ENCODE measurements at places on chromosomes 7 and 10. TPM values are rescaled to one million over a fixed set of nuclear protein-coding genes. Genes with fewer than 3 reads are reported as not detected.

DNA sequence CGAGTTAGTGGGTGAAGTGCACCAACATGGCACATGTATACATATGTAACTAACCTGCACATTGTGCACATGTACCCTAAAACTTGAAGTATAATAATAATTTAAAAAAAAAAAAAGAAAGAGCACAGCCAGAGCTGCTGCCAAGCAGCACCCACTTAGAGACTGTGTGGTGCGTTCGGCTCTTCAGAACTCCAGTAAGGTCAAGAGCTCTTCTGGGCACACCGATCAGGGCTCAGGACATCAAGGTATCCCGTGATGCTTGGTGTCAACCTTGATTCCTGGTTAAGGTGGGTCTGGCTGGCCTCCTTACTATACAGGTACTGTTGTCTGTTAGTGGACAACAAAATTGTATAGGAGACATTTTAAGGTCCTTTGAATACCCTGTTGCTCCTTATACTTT is 385.7 kb upstream of the AKR1E2 start:
- no peak for DNase-seq

DNA sequence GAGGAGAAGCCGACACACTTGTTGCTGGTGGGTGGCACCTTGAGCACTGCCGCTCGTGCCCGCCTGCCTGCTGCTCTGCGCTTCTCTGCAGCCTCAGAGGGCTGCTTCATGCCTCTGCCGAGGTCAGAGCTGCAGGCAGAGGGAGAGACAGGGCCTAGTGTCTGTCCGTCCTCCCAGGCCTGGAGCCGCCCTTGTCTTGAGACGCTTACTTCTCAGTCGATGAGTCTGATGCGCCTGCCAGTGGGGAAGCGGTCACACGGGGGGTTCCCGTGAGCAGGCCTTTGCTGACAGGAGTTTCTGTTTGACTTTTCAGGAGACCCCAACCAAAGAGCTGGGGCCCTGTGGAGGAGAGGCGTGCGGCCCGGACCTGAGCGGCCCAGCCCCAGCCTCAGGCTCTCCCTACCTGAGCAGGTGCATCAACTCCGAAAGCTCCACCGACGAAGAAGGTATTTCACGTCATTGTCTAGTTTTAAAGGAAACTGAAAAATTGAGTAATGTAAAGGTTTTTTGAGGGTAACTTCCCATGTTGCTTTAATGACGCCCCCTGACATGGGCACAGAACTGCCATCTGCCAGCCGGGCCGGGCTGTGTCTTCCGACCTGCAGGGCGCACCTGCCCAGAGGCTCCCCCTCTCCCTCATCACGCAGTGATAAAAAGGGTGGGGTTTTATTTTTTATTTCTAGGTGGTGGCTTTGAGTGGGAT is 7.8 kb upstream of the BHLHA15 start:
- no peak for DNase-seq

- DNase-seq, result no peak
Measured at GRCh38 chr10:125392154-125392553, 231.8 kb upstream of the CTBP2 start.

GRCh38 chr7:38759028-38759427 is 127.9 kb upstream of the AMPH start:
- no peak for DNase-seq

DNA sequence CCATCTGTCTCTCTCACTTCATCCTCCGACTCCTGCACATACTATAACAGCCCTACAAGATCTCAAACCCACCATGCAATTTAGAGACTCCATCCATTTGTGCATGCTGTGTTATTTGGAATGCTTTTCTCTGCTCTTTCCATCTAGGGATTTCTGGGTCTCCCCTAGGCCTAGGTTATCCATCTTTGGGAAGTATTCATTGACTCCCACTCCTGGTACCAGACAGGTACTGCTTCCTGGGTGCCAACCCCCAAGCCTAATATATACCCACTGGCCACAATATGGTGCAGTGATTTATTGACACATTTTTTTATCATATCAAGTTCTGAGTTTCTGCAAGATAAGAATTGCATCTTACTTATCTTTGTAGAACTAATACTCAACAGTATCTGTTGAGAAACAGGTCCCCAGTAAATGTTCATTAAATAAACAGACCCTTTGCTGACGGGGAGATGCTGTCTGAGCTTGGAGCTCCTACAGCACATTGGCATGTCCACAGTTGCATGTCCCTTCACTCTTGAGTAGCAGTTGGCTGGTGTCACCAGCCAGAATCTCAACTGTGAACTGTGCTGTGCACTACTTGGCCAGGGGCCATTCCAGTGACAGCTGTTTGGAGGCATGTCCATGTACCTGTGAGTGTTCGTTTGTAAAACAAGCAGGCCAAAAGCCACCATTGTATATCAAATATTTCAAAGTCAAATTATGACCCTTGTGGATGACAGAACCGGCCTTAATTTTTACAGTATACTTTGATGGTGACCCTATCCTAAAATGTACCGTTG is 223.3 kb upstream of the NFE2L3 start:
- no peak for DNase-seq

- DNase-seq, result no peak
Measured at GRCh38 chr10:43122826-43123225, 15.4 kb upstream of the CSGALNACT2 start.

DNA sequence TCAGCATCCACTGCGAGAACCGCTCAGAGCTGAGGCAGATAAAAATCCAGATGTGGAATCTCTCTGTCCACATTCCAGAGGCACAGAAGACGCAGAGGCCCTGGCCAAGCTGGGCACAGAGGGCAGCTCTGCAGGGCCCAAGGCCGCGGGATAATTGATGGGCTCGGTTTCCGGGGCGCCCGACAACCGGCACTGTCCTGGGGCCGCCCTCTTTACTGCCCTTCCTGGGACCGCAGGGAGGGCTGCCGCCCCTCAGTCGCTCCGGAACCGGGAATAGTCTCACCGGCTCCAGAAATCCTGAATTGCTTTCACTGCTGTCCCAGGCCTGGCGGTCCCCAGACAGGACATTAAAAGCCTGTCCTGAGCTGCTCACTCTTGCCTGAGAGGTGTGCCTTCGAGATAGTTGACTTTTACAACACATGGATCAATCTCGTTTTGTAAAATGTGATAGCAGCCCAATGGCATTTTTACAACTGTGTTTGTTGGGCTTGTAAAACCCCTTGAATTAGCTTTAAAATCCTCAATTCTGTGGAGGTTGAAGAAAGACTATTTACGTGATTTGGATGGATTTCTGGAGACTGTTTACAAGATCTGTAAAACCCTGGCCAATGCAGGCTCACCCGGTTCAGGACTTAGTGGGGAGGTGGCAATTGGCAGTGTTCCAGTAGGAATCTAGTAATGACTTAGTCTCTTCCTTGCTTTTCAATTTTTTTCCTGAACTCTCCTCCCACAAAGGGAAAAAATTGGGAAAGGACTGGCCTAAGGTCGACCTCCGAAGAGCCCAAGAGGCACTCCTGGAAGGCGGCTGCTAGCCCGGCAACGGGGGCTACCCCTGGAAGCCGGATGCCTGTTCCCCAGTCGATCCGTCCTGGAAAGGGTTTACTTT is 1.4 kb upstream of the HOXA6 start:
- DNase-seq, result peak; percentile 51

DNA sequence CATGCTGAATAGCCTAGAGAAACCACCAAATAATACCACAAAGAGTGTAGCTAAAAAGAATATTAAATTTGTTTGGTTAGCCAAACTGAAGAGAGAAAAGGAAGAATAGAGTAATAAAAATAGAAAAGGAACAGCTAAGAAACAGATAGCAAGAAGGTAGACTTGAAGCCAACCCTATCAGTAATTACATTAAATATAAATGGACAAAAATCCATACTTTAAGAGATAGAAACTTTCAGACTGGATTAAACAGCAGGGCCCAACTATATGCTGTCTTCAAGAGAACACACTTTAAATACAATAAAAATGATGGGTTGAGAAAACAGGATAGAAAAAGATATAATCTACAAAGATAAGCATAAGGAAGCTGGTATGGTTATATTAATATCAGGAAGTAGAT is 31.2 kb downstream of the IL2RA start:
- DNase-seq, result no peak

DNA sequence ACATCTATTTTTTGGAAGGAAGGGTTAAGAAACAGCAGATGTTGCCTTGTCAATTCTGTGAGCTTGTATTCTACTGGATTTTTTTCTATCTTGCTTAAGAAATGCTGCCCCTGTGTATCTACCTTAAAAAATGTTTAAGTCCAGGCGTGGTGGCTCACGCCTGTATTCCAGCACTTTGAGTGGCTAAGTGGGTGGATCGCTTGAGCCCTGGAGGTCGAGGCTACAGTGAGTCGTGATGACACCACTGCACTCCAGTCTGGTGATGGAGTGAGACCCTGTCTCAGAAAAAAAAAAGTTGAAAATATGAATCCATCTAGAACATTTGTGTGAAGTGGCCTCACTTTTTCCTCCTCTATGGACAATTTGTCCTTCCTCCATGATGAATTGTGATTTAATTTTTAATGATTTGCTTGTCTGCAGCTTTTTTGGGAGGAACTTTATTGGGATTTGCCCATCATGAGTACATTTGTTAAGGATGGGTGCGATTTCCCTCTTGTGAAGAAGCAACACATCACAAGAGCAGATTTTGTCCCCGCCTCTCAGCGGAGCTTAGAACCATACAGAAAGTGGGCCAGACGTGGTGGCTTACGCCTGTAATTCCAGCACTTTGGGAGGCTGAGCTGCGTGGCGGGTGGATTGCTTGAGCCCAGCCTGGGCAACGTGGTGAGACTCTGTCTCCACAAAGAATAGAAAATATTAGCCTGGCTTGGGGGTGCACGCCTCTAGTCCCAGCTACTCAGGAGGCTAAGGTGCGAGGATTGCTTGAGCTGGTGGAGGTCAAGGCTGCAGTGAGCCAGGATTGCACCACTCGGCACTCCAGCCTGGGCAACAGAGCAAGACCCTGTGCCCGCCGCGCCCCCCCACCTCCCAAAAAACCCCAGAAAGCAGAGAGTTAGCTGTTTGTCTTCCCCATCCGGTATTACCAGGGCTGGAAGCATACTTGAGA is 57.7 kb downstream of the DNAJB6 start:
- DNase-seq, result peak; percentile 34

- DNase-seq, result no peak
Measured at GRCh38 chr10:50577681-50578350, 45.9 kb downstream of the SGMS1 start.

DNA sequence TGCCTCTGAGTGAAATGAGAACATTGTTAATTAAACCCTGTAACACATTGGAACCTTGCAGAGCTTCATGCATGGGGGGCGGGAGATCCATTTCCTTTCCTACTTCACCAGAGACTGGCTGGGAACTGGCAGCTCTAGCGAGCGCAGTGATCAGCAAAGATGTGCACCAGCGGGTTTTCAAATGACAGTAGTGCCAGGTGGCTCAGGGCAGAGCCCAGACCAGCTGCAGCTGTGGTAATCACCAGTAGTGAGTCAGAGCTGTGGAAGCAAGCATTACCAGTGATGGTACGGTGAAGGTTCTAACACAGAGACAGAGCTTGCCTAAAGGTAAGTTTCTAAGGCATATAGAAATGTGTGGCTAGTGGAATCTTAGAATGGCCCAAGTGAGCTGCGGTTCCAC is 1009.7 kb upstream of the CELF2 start:
- no peak for DNase-seq

DNA sequence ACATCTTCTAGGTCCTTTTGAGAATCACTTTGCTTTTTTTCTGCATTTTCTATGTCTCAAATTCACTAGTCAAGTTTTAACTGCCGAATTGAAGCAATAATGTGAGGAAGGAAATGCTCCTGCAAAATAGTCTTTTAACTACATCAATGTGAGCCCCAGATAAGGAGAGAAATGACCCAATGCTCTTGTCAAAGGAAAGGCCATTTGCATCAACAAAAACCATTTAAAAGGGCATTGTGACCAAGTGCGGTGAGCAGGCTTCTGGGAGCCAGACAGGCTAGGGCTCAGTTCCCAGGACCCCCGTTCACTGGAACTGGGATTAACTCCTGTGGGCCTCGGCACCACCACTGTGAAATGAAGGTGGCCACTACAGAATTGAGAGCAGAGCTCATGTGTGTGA is 127.9 kb upstream of the EEPD1 start:
- no peak for DNase-seq

DNA sequence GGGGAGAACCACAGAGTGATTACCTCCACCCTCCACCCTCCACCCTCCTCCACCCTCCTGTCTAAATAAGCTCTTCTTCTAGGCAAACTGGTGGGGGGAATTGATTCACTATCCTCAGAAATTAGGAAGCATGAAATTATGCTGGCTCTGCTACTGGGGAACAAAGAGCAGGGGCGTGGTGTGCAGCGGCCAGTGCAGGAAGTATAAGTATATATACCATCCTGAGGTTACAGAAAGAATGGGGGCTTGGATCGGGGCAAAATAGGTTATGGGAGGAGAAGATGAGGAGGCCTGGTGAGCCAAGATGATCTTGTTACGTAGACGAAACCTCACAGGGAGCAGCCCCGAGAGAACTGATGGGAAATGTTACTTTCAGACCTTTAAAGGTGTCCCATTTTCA is 49.1 kb downstream of the SYPL1 start:
- DNase-seq, result no peak

DNA sequence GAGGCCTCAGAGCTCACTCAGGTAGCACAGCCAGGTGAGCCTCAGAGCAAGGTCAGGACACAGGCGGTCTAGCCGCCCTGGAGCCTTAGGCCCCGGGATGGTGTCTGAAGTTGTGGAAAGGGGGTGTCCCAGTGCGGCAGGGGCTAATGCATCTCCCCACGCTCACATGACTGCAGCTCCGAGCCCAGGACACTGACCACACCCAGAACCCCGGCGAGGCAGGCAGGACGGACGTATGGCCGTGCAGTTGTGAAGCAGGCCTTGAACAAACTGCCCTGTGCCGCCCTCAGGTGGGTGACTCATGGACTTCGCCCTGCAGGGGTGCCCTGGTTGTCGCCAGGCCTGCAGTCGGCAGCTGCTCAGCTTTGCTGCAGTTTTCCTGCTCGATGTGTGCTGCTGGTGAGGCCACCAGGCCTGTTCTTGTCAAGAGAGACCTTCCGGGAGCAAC is 5.0 kb upstream of the PRKAR1B start:
- no peak for DNase-seq

- DNase-seq, result no peak
Measured at GRCh38 chr10:20908391-20908790, 11.3 kb upstream of the NEBL start.

DNA sequence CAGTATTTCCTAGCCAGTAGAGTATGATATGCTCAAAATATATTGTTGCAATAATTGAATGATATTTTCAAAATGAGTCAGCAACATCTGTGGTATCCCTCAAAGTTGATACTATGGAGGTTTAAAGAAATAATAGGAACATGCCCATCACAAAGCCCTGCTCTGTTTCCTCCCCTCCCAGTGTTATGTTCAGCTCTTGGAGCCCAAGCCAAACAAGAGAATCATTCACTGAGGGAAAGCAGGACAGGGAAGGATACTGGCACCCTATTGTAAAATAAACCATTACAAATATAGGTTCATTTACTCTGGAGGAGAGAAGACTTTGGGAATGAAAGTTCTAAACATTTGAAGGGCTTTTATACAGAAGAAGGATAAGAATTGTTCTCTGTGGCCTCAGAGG is 37.6 kb downstream of the SORCS3 start:
- no peak for DNase-seq

- no peak for DNase-seq
Measured at GRCh38 chr7:66078067-66078466, 2.4 kb downstream of the ASL start.

The PRSS37 gene
- not detected for total RNA-seq

The GRID2IP gene
- 0.40 TPM for total RNA-seq

The HOXA3 gene
- total RNA-seq, result 11.6 TPM

The AOC1 gene
- total RNA-seq, result 1,314 TPM

The LRRC18 gene
- total RNA-seq, result 1.7 TPM

The MMD2 gene
- total RNA-seq, result not detected

The MSS51 gene
- 3.3 TPM for total RNA-seq

The GNA12 gene
- 21.4 TPM for total RNA-seq

The C10orf71 gene
- total RNA-seq, result not detected

The NEUROD6 gene
- total RNA-seq, result not detected

The A1CF gene
- 22.3 TPM for total RNA-seq

The HMX2 gene
- total RNA-seq, result not detected
